ENCODE measurements at places on chromosomes 2 and 18. TPM values are rescaled to one million over a fixed set of nuclear protein-coding genes. Genes with fewer than 3 reads are reported as not detected.

The STPG4 gene
- not detected for total RNA-seq

The ABCA12 gene
- total RNA-seq = 0.17 TPM

The INO80D gene
- 29.4 TPM for total RNA-seq

The CCDC68 gene
- total RNA-seq = 20.8 TPM

The SKOR2 gene
- total RNA-seq = not detected

The ICOS gene
- total RNA-seq = 2.1 TPM

The ARHGEF33 gene
- total RNA-seq = 1.3 TPM

The VWA3B gene
- total RNA-seq = 0.17 TPM

The CYTIP gene
- total RNA-seq = 34.7 TPM

The PCARE gene
- 0.55 TPM for total RNA-seq

DNA sequence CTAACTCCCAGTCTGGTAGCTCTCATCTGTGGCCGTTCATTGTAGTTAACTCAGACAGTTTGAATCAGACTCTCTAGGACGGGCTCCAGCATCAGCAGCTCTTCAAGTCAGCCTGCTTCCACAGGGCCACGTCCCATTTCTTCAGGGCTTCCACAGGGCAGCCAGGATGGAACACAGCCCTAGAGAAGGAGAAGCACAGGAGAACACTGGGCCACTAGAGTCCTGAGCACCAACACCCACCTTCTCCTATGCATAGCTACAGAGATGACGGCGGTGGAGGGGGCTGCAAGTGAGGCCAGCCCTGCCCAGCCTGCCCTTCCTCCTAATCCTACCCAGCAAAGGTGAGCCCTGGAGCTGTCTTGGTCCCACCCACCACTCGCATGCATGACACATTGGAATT lies 10.2 kb upstream of the TEX261 start:
- H3K27me3 ChIP-seq = no peaks in the 10 kb centered on the region
- no peak overlapping the region for H3K27ac ChIP-seq
- H3K36me3 ChIP-seq = no peaks in the 10 kb centered on the region
- no peak overlapping the region for H3K4me3 ChIP-seq
- peak; percentile 40 for DNase-seq

GRCh38 chr2:133948610-133949290 lies 305.1 kb upstream of the MGAT5 start:
- no peak for DNase-seq
- H3K4me1 ChIP-seq = no peaks in the 10 kb centered on the region
- H3K27ac ChIP-seq = no peak overlapping the region
- no peaks in the 10 kb centered on the region for H3K27me3 ChIP-seq

GRCh38 chr18:22113144-22113844 lies 56.1 kb upstream of the GATA6 start:
- peaks cover 5% of the 10 kb centered on the region for H3K4me1 ChIP-seq
- H3K36me3 ChIP-seq = no peaks in the 10 kb centered on the region
- DNase-seq = no peak
- H3K27me3 ChIP-seq = no peaks in the 10 kb centered on the region
- no peak overlapping the region for H3K4me3 ChIP-seq
- no peak overlapping the region for H3K27ac ChIP-seq

- H3K36me3 ChIP-seq = no peaks in the 10 kb centered on the region
- no peak for DNase-seq
- H3K27me3 ChIP-seq = no peaks in the 10 kb centered on the region
- H3K27ac ChIP-seq = no peak overlapping the region
Measured at GRCh38 chr2:181764095-181764963, 84.0 kb upstream of the NEUROD1 start.

DNA sequence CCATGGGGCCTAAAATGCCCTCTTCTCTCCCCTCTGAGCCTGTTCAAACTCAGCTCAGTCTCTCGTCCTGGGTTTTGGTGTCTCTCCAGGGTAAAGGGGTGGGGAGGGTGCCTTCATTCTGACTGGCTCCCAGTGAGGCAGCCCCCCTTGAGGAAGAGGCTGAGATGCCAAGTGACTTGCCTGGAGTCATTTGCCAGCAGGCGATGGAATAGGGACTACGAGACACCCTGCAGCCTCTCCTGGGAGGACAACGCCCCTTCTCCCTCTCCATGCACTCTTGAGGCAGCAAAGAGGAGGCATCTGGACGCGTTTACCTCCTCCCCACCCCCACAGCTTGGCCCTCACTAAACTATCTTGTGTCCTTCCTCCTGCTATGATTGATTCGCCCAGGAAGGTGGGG lies 760 bp upstream of the STON1 start:
- peak overlapping the region; percentile 1 for H3K4me3 ChIP-seq
- no peak for DNase-seq
- peaks cover 12% of the 10 kb centered on the region for H3K4me1 ChIP-seq
- no peaks in the 10 kb centered on the region for H3K36me3 ChIP-seq
- peak overlapping the region; percentile 42 for H3K27ac ChIP-seq

DNA sequence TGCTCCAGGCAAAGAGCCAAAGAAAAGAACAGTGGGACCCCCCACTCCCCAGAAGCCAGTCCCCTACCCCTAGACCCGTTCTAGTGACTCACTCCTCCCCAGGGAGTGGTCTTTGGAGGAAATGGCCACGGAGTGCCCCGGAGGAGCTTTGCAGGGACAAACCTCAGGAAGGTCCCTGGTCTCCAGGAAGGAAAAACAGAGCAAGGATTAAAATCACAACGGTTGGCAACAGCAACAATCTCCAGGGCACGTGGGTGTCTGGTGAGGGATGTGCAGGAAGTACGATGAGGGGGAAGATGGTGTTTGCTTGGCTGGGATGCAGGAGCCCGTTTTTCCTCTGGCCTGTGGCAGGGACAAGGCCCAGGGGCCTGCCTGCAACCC lies 135.0 kb downstream of the SMAD2 start:
- no peak overlapping the region for H3K4me3 ChIP-seq
- no peaks in the 10 kb centered on the region for H3K4me1 ChIP-seq
- no peak for DNase-seq
- H3K36me3 ChIP-seq = no peaks in the 10 kb centered on the region
- no peaks in the 10 kb centered on the region for H3K27me3 ChIP-seq

DNA sequence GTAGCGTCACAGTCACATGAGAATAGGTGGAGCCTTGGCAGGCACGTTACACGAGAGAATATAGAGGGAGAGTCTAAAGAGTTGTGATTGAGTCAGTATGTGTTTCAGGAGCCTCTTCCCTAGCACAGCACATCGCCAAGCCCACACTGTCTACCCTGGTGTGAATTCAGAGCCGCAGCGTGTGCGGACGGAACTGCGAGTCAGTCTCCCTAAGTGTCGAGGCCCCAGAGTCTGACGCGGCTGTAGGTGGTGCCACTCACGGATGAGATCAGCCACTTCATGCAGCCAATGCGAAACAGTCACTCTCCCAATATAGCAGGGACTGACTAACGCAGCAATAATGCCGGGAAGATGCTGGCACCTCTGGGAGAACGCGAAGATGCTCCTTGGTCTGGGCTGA lies 587.3 kb upstream of the ID2 start:
- no peak overlapping the region for H3K4me3 ChIP-seq
- H3K4me1 ChIP-seq = no peaks in the 10 kb centered on the region
- DNase-seq = no peak
- no peaks in the 10 kb centered on the region for H3K36me3 ChIP-seq
- no peak overlapping the region for H3K27ac ChIP-seq
- no peaks in the 10 kb centered on the region for H3K27me3 ChIP-seq

DNA sequence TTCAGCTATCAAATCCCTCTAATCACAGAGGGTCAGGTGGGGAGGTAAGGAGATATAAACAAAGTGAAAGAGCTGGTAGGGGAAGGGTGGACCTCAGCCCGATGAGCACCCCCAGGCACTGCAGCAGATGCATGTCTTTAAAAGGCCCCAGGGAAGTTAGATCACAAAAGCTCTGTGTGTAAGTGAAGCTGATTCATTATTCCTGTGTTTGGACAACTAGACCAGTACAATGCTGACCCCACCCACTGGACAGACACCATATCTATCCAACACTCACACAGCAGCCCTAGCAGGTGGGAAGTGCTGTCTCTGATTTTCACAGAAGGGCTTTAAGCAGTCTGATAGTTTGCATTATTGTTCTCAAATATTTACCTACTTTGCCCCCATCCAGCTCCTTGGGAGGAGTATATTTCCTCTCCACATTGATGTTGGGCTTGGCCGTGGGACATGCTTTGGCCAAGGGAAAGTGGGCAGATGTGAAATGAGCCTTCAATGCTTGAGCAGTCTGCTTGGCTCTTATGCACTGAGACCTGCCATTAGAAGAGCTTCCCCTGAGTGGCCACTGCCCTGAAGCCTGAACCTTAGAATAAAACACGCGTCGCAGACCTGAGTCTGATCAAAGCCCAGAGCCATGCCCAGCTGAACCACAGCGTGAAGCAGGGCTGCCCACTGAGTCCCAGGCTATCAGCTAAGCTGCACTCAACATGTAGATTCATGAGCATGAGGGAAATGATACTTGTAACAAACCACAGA lies 111.4 kb downstream of the COPS8 start:
- H3K27ac ChIP-seq = no peak overlapping the region
- H3K4me3 ChIP-seq = no peak overlapping the region
- no peaks in the 10 kb centered on the region for H3K4me1 ChIP-seq
- H3K36me3 ChIP-seq = no peaks in the 10 kb centered on the region
- DNase-seq = no peak

DNA sequence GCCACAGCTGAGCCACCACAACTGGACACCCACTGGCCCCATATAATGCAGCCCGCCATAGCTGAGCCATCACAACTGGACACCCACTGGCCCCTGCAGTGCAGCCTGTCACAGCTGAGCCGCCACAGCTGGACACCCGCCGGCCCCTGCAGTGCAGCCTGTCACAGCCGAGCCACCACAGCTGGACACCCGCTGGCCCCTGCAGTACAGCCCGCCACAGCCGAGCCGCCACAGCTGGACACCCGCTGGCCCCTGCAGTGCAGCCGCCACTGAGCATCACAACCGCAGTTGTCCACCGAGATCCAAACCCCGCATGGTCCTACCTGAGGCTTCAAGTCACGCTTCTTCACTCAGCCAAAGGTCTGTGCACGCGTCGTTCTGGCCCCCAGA lies 134.2 kb downstream of the PXDN start:
- no peak overlapping the region for H3K4me3 ChIP-seq
- peaks cover 6% of the 10 kb centered on the region for H3K4me1 ChIP-seq
- DNase-seq = peak; percentile 35
- no peaks in the 10 kb centered on the region for H3K27me3 ChIP-seq

DNA sequence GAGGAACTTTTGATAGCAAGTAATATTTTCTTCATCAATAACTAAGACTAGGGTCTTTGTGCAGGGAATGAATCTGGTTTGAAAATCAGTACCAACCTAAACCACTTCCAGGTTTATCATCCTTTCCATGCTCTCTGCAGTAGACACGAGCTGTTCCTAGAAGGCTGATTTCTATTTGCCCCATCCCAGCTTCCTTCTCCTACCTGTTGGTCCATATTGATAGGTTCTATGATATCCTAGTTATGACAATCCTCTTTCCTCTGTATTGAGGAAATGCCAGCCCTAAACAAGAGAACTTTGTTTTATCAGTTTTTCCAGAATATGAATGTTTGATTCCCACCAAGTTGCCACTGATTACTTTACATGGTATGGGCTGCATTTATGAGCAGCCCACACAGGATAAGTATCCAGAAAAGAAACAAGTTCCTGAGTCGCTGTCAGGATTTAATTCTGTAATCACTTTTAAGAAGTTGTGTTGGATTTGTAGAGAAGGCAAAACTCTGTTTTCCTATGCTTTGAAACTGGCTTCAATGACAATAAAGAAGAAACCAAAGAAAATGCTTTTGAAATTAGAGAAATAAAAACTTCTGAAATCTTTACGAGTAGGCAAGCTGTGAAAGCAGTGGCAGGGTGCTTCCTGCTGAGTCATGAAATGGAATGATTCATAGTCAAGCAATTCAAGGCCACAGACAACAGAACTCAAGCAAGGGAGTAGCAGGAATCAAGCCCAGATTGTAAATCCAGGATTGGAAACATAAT lies 37.3 kb upstream of the TANK start:
- H3K4me1 ChIP-seq = peaks cover 11% of the 10 kb centered on the region
- no peak overlapping the region for H3K4me3 ChIP-seq
- H3K27ac ChIP-seq = peak overlapping the region; percentile 44
- no peaks in the 10 kb centered on the region for H3K36me3 ChIP-seq
- H3K27me3 ChIP-seq = no peaks in the 10 kb centered on the region

DNA sequence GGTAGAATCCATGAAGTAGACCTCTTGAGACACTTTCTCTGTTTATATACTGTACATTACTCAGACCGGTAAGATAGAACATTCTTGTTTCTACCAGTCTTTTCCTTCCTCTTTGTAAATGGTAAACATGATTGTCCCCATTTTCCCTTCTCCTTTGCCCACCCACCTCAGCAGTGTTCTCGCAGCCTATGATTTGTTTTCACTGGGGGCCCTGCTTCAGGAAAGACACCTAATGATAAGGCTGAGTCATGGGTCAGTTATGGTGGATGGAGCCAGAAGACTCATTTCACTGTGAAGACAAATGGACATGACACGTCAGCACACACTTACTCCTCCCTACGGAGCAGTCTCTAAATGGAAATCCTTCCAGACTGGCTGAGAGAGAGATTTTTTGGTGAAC lies 23.7 kb downstream of the CENPO start:
- DNase-seq = no peak
- H3K27me3 ChIP-seq = no peaks in the 10 kb centered on the region
- no peak overlapping the region for H3K4me3 ChIP-seq
- H3K36me3 ChIP-seq = peaks cover 29% of the 10 kb centered on the region
- H3K4me1 ChIP-seq = no peaks in the 10 kb centered on the region

GRCh38 chr2:219024059-219024458 lies 17.3 kb downstream of the CFAP65 start:
- H3K4me1 ChIP-seq = no peaks in the 10 kb centered on the region
- H3K4me3 ChIP-seq = no peak overlapping the region
- H3K27ac ChIP-seq = no peak overlapping the region

GRCh38 chr18:48929941-48930713 lies 20.6 kb downstream of the SMAD7 start:
- no peaks in the 10 kb centered on the region for H3K36me3 ChIP-seq
- peak overlapping the region; percentile 77 for H3K27ac ChIP-seq
- H3K4me1 ChIP-seq = peaks cover 98% of the 10 kb centered on the region
- peak overlapping the region; percentile 9 for H3K4me3 ChIP-seq
- H3K27me3 ChIP-seq = no peaks in the 10 kb centered on the region
- DNase-seq = peak; percentile 79

DNA sequence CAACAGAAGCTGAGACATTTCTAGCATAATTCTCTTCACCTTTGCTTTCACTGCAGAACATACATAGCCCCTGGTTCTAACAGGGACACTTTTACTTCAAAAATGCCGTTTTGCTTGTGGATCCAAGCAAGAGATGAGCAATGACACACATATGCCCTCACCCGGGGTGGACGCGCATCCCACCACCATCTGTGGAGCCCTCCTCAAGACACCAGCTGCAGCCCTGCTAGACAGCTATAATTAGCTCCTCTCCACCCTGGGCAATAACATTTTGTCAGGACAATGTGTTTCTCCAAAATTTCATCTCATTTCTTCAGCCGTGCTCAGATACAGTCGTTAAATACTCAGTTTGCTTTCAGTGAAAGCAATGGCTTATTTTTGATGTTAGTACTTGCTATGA lies 368.7 kb upstream of the RAB6C start:
- no peaks in the 10 kb centered on the region for H3K4me1 ChIP-seq
- H3K4me3 ChIP-seq = no peak overlapping the region
- no peaks in the 10 kb centered on the region for H3K27me3 ChIP-seq
- DNase-seq = no peak

- H3K4me1 ChIP-seq = peaks cover 15% of the 10 kb centered on the region
- no peak overlapping the region for H3K4me3 ChIP-seq
- H3K27me3 ChIP-seq = no peaks in the 10 kb centered on the region
Measured at GRCh38 chr2:130353291-130354138, 2.3 kb upstream of the PTPN18 start.

All from upper lobe of right lung (tissue), 1 donor.